Stimulated activated CD8-positive, alpha-beta memory T cell treated with anti-CD3 and anti-CD28 coated beads, Interleukin-15, amount 100 ng/mL, for 1 hour (primary cell): ENCODE measurements at places on chromosomes 5 and 9.

GRCh38 chr9:35984021-35984420 lies 26.1 kb upstream of the OR2S2 start:
- no peak for DNase-seq

DNA sequence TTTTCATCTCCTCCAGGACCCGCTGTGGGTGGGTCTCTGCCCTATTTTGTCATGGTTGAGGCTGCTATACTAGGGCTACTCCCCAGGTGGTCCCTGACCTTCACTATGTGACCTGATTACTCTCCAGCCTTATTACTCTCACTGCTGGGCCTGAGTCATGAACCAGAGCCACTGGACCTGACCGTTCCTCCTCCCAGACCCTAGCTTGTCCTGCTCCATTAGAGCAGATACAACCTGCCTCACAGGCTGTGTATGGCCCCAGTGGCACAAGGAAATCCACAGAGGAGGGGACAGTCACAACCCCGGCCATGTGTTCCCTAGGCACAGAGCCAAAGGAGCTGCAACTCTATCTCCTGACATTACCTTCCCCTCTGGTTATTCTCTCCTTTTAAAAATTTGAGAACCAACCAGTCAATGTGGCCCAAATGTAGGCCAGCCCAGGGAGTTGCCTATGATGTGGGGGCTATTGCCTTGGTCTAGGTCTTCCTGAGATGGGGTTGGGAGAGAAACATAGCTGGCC lies 96.0 kb upstream of the FSTL4 start:
- DNase-seq = no peak

DNA sequence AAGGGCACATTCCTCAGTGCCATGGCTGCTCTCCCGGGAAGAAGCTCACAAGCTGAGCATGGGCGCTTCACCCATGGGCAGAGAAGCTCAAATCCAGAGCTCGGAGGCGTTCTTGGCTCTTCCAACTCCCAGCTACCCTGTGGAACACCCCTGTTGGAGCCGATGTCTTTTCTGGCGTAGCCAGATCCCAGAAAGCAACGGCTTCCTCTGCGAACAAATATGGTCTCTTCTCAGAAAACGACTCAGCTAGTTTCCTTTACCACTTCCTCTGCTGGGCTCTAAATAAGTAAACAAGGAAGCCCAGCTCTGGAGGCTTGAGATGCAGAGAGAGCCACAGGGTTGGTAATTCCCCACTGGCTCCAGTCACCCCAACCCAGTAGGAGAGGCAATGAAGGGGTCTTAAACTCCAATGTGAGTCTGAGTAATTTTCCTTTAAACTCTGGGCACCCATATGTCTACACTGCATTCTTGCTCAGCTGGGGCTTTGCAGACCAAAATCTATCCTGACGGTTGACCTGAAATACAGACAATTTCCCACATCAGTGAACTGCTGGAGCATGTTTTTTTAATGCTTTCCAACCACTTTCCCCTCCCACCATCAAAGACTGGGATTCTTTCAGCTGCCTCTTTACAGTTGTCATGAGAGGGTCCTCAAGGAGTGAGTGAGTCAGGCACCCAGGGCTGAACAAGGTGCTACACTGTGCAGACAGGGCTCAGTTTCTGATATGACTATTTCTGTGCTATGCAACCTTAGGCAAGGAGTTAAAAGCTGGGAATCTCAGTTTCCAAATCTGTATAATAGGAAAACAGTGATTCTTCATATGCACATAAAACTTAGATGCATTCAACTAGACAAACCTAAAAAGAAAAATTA lies at the start of gene LCP2:
LCP2 (minus strand) TSS at position 189 of the 874 bp plus-strand sequence; CDS start at position 23, 166 bp downstream.
- no peak for DNase-seq

DNA sequence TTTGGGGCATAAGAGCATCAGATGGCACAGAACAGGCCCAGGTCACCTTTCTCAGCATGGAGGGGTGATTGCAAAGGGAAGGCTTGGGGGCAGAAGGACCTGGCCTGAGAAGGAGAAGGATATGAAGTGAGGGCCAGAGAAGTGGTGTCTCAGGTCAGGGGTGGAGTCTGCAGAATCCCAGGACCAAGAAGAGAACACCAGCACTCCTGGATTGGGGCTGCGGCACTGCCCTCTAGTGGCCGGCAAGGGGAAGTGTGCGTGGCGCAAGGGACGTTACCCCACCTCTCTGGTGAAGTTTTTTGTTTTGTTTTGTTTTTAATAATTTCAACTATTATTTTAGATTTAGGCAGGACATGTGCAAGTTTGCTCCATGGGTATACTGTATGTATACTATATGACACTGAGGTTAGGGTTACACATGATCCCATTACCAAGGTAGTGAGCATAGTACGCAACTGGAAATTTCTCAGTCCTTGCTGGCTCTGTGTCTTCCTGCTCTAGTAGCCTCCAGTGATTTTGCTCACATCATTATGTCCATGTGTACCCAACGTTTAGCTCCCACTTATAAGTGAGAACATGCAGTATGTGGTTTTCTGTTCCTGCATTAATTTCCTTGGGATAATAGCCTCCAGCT lies 1548.6 kb downstream of the EFNA5 start:
- DNase-seq = no peak

- no peak for DNase-seq
Measured at GRCh38 chr9:114682846-114683245, 854 bp upstream of the TEX48 start.

- no peak for DNase-seq
Measured at GRCh38 chr5:1654786-1655495, 131.2 kb upstream of the LPCAT1 start.

- DNase-seq = no peak
Measured at GRCh38 chr5:134131578-134132350, 17.3 kb downstream of the TCF7 start.
